ENCODE measurements at places on chromosomes 7 and 10.

DNA sequence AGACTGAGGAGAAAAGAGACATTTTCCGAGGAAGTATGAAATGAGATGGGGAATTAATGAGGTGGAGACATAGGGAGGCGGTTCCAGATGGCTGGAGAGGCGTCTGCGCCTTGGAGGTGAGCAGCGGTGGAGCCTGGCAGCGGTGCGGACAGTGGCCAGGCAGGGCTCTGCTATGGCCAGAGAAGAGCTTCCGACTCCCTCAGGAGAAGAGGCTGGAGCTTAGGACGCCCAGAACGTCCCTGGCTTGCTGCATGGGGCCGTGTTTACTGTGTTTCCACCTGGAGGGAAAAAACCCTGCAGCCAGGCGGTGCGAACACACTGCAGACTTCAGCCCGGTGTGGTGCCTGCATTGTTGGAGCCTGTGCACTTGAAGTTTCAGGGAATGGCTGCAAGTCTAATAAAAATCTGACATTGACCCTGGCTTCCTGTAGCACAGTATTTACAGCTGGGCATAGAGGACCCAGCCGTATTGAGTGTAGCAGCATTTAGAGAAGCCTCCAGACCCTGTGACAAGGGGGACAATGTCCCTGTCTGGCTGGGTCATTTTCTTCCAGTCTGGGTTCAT, 447.1 kb upstream of the MKI67 start:
- no peak for DNase-seq

GRCh38 chr10:101354328-101355071, 535 bp downstream of the BTRC start:
- peak; percentile 6 for DNase-seq

- DNase-seq: no peak
Measured at GRCh38 chr7:30241767-30242166, 42.6 kb upstream of the ZNRF2 start.

DNA sequence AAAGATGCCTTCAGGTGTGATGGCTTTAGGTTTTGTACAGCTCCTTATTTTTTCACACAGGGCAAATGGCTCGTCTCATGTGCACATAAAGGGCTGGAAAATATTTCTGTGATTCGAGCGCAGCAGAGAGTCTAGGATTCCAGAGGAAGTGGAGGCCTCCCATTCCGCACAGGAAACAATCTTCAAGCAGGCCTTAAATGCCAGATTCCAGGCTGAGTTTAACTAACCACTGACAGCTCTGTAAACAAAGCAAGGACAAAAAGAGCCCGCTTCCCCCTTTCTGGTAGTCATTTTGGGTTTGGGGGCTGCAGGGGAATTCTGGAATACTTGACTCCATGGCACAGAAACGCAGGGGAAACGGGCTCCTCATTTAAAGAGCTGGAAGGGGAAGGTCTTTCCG, 87.2 kb downstream of the CALD1 start:
- no peak for DNase-seq

DNA sequence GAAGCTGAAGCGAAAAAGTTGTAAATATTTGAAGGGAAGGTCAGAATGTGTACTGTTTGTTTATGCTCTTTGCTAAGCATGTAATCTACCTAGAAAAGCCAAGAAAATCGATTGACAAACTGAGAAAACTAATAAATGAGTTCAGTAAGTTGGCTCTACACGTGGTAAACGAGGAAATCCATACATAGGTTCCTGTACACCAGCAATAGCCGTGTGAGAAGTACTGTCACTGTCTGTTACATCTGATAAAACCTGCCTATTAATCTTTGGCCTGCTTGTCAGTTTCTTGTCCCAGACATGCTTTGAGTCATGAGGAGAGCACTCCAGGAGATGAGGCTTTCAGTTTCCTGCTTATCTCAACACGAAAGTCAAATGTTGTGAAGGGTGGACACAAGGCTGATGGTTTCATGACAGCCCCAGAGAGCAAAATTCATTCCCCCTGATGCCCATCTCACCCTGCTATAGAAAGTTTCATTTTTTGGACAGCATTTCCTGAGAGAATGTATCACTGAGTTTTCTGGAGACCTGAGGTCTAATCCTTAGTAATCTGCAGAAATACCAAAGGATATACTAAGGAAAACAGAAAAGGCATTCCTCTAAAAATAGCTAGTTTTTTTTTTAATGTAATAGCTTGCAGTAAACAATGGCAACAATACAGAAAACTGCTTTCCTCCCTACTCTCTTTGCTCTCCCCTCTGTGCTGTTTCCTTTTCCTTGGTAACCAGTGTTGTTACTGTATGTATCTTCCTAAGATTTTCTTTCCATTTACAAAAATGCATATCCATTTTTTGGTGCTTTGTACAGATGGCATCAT, 18.8 kb downstream of the BMPR1A start:
- no peak for DNase-seq
